ENCODE measurements at places on chromosomes 5 and 9. TPM values are rescaled to one million over a fixed set of nuclear protein-coding genes. Genes with fewer than 3 reads are reported as not detected.

DNA sequence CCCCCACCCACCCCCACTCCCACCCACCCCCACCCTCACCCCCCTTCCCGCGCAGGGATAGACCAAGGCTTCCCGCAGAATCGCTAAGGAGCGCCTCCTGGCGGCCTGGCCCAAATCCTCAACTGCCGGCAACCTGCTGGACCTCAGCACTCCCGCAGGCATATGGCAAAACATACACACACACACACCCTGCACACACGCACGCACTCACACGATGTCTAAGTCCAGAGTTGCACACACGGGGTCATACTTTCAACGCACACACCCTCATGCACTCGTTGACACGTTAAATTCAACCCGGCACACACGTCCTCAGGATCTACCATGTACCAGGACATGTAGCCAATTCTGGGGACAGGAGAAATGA lies 1.7 kb downstream of the CPLX2 start:
- no peaks in the 10 kb centered on the region for H3K4me1 ChIP-seq
- DNase-seq, result no peak
- no peaks in the 10 kb centered on the region for H3K36me3 ChIP-seq
- H3K4me3 ChIP-seq, result no peak overlapping the region
- peaks cover 55% of the 10 kb centered on the region for H3K27me3 ChIP-seq
- H3K27ac ChIP-seq, result no peak overlapping the region

DNA sequence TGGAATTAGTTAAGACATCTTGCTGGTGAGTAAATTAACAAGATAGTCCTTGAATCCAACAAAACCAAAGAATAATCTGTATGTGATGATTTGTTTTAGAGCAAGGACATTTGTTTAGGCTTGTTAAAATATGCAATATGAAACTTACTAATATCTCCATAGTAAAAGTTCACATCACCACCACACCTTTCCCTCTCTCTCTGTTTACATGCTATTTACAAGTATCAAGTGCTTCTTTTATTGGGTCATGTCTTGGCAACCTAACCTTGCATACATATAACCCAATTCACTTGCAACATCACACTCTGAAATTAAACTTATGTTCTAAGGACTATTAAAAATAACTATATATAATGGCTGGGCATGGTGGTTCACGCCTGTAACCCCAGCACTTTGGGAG lies 161.3 kb downstream of the CCDC192 start:
- no peak for DNase-seq
- H3K27ac ChIP-seq, result no peak overlapping the region
- H3K4me1 ChIP-seq, result no peaks in the 10 kb centered on the region
- H3K27me3 ChIP-seq, result no peaks in the 10 kb centered on the region
- no peaks in the 10 kb centered on the region for H3K36me3 ChIP-seq

DNA sequence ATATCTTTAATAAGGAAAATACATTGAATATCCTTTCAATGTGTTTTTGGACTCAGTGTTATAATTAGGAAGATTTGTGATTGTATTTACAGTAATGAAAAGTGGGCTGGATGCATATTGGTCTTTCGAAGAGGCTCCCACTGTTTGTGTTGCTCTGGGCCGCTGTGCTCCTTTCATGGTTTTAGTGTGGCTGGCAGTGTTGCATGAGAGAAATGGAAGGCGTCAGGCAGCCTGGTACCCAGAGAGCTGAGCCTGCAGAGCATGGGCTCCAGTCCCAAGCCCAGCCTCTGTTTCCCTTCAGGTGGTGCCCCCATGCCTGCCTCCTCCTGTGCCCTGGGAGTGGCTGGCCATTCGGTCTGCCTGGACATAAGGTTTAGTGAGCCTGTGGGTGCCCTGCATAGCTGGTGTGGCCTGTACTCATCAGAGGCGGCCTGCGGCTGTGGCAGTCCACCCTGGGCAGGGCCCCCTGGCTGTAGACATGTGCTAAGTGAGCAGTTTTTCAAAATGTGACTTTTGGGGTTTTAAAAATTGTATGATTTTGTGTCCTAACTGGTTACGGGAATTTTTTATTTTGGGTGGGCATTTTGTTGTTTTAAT lies 27.4 kb upstream of the FAM120AOS start:
- DNase-seq, result no peak
- H3K27me3 ChIP-seq, result no peaks in the 10 kb centered on the region
- no peak overlapping the region for H3K27ac ChIP-seq
- H3K4me3 ChIP-seq, result no peak overlapping the region

DNA sequence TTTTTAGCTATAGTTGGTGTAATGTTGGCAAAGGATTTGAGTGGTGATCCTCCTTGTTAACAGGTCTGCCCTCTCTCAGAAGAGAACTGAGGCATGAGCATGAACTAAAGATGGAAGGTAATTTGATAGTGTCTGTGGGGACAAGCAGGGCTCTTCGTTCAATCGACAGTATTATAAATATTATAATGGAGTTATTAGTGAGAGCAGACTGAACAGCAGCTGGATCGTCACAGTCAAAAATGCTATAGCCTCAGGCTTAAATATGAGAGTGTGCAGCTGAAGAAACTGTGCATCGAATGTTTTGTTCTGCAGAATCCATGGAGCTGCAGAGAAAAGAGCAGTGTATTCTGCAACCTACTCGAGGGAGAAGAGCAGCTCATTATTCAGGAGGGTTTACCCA lies 757.3 kb downstream of the DNAH5 start:
- H3K4me1 ChIP-seq, result no peaks in the 10 kb centered on the region
- no peak overlapping the region for H3K27ac ChIP-seq
- H3K36me3 ChIP-seq, result no peaks in the 10 kb centered on the region
- no peaks in the 10 kb centered on the region for H3K27me3 ChIP-seq
- no peak overlapping the region for H3K4me3 ChIP-seq
- DNase-seq, result no peak

DNA sequence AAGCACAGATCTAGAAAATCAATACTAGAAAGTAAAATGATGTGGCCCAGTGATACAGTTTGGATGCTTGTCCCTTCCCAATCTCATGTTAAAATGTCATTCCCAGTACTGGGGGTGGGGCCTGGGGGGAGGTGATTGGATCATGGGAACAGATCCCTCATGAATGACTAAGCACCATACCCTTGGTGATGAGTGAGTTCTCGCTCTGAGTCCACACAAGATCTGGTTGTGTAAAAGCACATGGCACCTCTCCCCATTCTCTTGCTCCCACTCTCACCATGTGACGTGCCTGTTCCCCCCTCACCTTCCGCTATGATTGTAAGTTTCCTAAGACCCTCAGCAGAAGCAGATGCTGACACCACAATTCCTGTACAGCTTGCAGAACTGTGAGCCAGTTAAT lies 234.2 kb upstream of the CDH6 start:
- no peak overlapping the region for H3K27ac ChIP-seq
- no peaks in the 10 kb centered on the region for H3K27me3 ChIP-seq
- H3K36me3 ChIP-seq, result no peaks in the 10 kb centered on the region
- no peak overlapping the region for H3K4me3 ChIP-seq

DNA sequence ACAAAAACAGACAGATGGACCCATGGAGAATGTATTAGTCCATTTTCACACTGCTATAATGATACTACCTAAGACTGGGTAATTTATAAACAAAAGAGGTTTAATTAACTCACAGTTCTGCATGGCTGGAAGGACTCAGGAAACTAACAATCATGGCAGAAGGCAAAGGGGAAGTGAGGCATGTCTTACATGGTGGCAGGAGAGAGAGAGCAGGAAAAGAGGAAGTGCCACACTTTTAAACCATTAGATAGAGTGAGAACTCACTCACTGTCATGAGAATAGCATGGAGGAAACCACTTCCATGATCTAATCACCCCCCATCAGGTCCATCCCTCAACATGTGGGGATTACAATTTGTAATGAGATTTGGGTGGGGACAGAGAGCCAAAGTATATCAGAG lies 808.9 kb downstream of the CDH12 start:
- no peaks in the 10 kb centered on the region for H3K27me3 ChIP-seq
- no peak overlapping the region for H3K27ac ChIP-seq
- H3K4me1 ChIP-seq, result no peaks in the 10 kb centered on the region
- DNase-seq, result no peak

DNA sequence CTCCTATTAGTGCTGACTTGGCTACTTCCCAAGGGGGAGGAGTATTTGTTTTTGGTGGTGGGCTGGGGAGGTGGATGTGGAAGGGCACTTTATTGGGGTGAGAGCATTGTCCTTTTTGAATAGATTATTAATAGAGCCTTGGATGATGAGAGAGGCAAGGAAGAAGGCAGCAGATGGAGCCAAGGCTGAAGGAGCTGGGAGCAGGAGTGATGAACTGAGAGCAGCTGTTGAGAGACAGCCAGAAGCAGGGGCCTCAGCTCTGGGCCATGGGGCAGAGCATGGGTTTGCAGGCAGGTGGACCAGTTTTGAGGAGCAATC lies 29.6 kb downstream of the RGS3 start:
- no peak for DNase-seq
- peak overlapping the region; percentile 83 for H3K27ac ChIP-seq
- no peak overlapping the region for H3K4me3 ChIP-seq
- H3K36me3 ChIP-seq, result no peaks in the 10 kb centered on the region

DNA sequence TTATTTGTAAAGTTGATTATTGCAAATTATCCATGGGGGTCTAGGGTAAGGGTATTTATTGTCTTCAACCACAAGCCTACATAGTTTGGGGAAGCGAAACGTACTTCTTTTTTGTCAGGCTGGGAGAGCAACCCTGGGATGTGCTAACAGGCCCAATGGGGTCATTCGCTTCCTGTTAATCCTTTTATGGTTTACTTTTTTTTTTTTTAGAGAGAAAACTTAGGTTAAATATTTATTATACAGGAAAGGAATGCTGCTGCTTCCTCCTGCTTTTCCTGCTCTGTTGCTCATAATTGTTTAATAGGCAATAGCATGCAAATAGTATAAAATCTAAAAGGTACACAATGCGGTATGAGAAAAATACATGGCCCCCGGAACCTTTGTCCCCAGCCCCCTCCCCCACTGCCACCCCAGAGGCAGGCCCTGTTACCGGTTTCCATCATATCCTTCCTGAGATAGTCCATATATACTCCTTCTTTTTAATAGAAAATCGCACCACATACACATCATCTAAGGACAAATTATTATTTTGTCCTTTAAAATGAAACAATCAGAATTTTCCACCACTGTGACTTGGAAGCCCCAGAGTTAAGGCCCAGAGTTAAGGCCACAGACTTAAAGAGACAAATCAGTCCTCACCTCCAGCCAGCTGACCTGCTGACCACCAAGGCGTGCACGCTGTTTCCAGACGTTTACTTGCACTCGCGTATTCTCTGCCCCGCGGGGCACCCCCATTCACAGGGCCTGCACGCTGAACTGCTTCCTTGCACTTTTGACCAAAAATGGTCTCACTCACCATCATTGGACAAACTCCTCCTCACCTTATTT lies 83.9 kb downstream of the NDFIP1 start:
- H3K36me3 ChIP-seq, result no peaks in the 10 kb centered on the region
- H3K27me3 ChIP-seq, result no peaks in the 10 kb centered on the region
- no peak overlapping the region for H3K4me3 ChIP-seq

DNA sequence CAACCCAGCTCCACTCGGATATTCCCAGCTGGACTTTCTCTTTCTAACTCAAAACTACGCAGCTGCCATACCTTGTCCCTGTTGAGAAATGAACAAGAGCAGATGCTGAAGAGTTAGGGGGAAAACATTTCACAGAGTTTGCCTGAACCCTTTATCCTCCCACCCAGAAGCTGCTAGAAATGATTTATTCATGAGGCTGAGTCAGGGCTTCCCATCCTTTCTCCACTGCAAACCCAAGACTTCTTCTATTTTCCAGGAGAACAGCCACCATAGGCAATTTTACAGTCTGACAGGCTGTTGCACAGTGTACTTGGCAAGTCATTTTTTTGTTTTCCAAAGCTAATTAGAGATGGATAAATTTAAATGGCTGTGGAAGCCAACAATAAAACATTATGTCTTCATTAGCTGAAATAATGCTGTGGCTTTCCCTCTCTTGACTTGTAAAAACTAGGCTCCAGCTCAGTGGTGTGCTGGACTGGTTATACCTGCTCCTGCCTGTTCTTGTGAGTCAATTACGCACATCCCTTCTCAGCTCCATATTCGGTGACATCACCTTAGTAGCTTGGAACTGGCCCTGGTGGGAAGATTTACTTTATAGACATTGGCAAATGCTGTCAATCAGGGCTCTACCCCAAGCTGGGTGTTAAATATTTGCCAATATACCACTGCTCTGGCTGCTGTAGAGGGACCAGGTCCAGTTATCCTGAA lies 71.9 kb downstream of the KIF4B start:
- no peak overlapping the region for H3K27ac ChIP-seq
- H3K27me3 ChIP-seq, result no peaks in the 10 kb centered on the region
- H3K36me3 ChIP-seq, result no peaks in the 10 kb centered on the region
- no peak overlapping the region for H3K4me3 ChIP-seq
- no peaks in the 10 kb centered on the region for H3K4me1 ChIP-seq
- DNase-seq, result no peak

DNA sequence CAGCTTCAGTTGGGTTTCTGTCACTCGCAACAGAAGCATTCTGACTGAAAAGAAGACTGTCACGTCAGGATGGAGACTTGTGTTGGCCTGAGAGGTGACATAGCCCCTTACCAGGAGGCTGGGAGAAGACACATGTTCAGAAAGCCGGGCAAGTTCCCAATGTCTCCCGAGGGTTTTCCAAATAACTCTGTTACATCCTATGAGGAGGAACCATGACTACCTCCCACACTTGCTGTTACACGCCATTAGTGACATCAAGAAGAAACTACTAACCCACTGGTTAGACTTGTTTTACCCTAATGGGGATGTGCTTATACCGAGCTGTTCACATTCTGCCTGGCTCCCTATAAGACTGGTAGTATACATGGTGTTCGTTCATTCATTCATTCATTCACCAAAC lies 33.3 kb downstream of the SH3PXD2B start:
- H3K27me3 ChIP-seq, result no peaks in the 10 kb centered on the region
- H3K36me3 ChIP-seq, result no peaks in the 10 kb centered on the region
- H3K4me3 ChIP-seq, result no peak overlapping the region
- DNase-seq, result no peak
- peaks cover 35% of the 10 kb centered on the region for H3K4me1 ChIP-seq

GRCh38 chr5:96968074-96968473 lies 32.2 kb downstream of the LNPEP start:
- H3K27ac ChIP-seq, result peak overlapping the region; percentile 60
- H3K4me3 ChIP-seq, result no peak overlapping the region
- no peak for DNase-seq
- H3K4me1 ChIP-seq, result peaks cover 58% of the 10 kb centered on the region
- H3K27me3 ChIP-seq, result no peaks in the 10 kb centered on the region

- H3K27me3 ChIP-seq, result no peaks in the 10 kb centered on the region
- H3K27ac ChIP-seq, result no peak overlapping the region
- DNase-seq, result no peak
- H3K4me1 ChIP-seq, result peaks cover 9% of the 10 kb centered on the region
- no peak overlapping the region for H3K4me3 ChIP-seq
- H3K36me3 ChIP-seq, result no peaks in the 10 kb centered on the region
Measured at GRCh38 chr9:123658792-123659191, 271.1 kb downstream of the DENND1A start.

- H3K36me3 ChIP-seq, result no peaks in the 10 kb centered on the region
- no peaks in the 10 kb centered on the region for H3K27me3 ChIP-seq
- no peak overlapping the region for H3K27ac ChIP-seq
- H3K4me3 ChIP-seq, result no peak overlapping the region
- no peak for DNase-seq
- H3K4me1 ChIP-seq, result no peaks in the 10 kb centered on the region
Measured at GRCh38 chr5:149706158-149706557, 24.0 kb upstream of the PPARGC1B start.

- peaks cover 32% of the 10 kb centered on the region for H3K4me1 ChIP-seq
- no peaks in the 10 kb centered on the region for H3K36me3 ChIP-seq
- peak overlapping the region; percentile 78 for H3K4me3 ChIP-seq
- DNase-seq, result peak; percentile 51
- no peaks in the 10 kb centered on the region for H3K27me3 ChIP-seq
- peak overlapping the region; percentile 93 for H3K27ac ChIP-seq
Measured at GRCh38 chr9:109012009-109012875, 1.1 kb downstream of the CTNNAL1 start.

C5orf58 gene
- total RNA-seq, result not detected

PCDHB11 gene
- 0.05 TPM for total RNA-seq

ZNF366 gene
- 2.0 TPM for total RNA-seq

TMEM252 gene
- not detected for total RNA-seq

CSF1R gene
- total RNA-seq, result 17.0 TPM

OR13C9 gene
- not detected for total RNA-seq

TXNDC8 gene
- total RNA-seq, result not detected

All from gastrocnemius medialis (tissue), 4 donors.